ENCODE measurements at places on chromosomes 12 and 14. TPM values are rescaled to one million over a fixed set of nuclear protein-coding genes. Genes with fewer than 3 reads are reported as not detected.

The KRT72 gene
- not detected for polyA plus RNA-seq

The MANSC1 gene
- 5.3 TPM for polyA plus RNA-seq

The PMCH gene
- polyA plus RNA-seq, result not detected

The PLA2G1B gene
- not detected for polyA plus RNA-seq

The TESPA1 gene
- polyA plus RNA-seq, result not detected

The NXPH4 gene
- polyA plus RNA-seq, result 0.61 TPM

The DBX2 gene
- polyA plus RNA-seq, result not detected

The PCNX4 gene
- 39.7 TPM for polyA plus RNA-seq

The TRIM9 gene
- polyA plus RNA-seq, result 1.9 TPM

The C12orf56 gene
- not detected for polyA plus RNA-seq

The DHRS7 gene
- polyA plus RNA-seq, result 61.6 TPM

Data from cardiac muscle cell (in vitro differentiated cells and primary cell).